ENCODE measurements at places on chromosomes 5 and 9.

- DNase-seq, result no peak
Measured at GRCh38 chr9:98547606-98548005, 161.1 kb downstream of the GABBR2 start.

- no peak for DNase-seq
Measured at GRCh38 chr9:111659691-111660090, 1.7 kb upstream of the GNG10 start.

DNA sequence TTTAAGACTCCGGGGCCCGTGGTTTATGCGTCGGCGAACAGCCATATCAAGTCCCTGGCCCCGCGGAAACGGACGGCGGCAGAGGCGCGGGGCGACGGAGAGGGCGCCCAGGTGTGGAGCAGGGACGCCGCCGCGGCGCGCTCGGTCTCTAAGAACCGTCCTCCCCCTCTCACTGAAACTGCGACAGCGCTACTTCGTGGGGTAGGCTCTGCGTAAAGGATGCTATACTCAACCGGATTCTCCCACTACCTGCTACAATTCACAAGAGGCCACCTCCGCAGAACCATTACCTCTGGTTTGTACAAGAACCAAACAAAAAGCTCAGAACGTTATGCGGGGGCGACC, 404 bp downstream of the MRNIP start:
- DNase-seq, result no peak

- no peak for DNase-seq
Measured at GRCh38 chr5:159442206-159442850, 112.0 kb upstream of the IL12B start.

DNA sequence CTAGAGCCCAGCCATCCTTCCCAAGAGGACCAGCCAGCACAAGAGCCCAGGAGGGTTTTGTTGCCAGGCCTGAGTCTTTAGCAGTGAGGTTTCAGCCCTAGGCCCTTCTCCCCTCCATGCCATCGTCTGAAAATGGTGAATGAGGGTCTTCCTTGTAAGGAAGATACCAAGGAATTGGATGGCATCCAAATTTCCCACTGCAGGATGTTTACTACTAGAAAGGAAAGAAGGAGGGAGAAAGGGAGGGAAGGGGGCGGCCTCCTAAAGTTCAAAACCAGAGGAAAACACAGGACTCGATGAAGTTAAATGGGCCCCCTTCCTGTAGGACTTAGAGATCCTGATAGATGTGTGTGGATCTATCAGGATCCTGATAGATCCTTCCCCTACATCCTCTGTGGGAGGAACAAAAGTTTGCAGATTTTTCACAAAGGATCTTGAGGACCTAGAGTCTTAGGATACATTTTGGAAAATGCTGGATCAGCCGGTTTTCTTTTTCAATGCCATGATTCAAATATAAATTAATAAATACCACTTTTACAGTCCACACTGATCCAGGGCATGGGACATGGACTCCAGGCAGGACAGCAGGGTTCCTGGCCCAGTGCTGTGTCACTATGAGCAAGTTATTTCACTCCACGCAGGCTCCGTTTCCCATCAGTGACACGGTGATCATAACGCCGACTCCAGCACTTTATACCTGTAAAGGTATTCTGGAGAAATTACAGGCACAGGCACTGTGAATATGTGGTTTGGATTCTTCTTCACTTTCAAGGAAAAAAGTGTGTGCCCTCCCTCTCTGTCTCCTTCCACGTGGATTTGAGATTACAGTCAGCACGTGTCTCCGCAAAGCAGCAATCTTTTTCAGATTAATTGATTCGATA, 40.9 kb downstream of the C5orf15 start:
- DNase-seq, result no peak

DNA sequence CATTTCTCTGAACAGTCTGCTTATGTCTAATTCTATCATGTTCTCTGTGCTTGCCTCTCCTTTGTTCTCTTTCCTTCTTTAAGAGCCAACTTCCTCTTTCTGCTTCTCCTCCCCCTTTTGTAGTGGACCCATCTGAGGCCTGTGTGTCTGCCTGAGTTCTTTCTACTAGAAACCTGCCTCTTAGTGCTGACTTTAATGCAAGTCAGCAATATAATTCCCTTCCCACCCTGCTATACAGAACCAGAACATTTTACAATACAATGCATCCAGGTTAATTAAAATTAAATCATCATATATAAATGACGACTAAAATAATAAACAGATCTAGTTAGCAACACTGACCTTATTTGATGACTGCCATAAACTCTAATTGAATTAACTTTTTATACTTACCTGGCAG, 82.6 kb upstream of the GAS1 start:
- DNase-seq, result no peak

DNA sequence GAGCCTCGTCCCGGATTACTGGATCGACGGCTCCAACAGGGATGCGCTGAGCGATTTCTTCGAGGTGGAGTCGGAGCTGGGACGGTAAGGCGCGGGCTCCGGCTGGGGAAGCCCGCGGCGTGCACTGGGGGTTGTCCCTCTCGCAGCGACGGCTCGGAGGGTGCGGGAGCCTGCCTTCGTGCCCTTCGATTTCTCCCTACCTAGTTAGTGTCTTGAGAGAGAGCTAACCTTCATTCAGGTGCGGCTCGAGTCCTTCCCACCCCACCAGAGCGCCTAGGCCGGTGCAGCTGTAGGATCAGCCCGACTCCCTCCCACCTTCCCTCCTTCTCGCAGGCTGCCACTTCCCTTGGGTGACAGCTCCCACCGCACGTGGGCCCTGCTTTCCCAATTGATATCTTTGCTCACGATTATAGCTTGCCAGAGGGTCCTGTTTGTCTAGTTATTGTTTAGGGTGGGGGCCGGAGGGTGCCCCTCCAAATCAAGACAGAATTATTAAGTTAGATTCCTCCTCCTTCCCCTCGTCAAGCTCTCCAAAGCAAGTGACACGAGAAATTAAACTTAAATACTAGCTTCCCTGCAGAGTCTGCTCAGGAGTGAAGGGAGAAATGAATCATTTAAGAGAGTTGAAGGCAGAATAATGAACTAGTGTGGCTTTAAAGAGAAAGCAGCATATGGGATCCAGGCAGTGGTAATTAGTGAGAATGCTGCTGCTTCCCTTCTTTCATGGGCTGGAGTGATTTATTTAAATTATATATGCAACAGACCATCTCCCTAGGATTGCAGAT, 569 bp downstream of the CAMK4 start:
- no peak for DNase-seq

GRCh38 chr5:122192497-122193496, 63.5 kb downstream of the ZNF474 start:
- no peak for DNase-seq

DNA sequence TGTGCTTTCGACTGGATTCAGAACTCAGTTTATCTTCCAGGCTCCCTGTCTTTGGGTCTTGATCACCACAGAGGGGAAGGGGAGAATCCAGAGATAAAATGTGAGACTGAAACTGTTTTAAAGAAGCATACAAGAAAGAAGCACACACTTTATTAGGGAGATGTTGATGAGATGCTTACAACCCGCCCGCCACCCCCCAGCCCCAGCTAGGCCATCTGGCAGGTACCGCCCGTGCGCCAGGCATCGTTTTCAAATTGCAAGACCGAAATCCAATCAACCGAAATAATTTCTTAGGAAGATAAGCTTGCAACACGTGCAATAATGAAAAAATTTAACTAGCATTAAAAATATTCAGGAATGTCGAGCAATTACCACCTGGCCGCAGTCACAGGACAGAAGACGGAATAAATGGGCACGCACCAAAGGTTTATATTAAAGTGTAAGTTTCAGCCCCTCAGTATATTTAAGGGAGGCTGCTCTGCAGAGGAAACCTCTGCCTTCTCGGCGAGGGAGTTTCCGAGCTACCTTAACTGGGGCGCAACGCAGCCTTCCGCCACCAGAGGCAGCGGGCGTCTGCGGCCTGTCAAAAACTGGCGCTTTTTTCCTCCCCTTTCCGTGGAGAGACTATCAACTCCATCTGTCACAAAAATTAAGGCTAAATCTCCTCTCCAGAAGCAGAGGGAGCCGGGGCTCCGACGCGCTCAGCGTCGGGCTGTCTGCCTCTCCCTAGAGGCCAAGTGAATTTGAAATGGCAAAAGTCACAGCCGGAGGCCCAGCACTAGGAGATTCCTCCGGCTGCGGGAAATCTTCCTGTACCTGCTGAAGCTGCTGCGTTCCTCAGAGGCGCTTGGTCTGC, 996 bp upstream of the GAS1 start:
- DNase-seq, result no peak

DNA sequence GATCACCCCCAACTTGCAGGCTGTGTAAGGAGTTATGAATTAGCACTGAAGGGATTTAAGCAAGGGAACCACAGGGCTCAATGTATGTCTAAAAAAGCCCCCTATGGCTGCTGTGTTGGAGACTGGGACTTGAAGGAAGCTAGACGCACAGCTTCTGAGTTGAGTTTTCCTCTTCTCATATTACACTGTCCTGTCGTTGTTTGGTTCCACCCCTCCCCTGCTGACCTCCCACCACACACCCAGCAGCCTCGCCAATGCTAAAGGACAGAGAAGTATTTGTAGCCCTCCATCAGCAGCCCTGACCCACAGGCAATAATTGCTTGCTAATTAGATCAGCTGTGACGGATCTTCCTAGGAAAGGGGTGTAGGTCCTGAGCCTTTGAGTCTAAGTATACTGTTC, 15.1 kb upstream of the CARTPT start:
- DNase-seq, result no peak

- no peak for DNase-seq
Measured at GRCh38 chr5:138653502-138653901, 78.3 kb upstream of the HSPA9 start.

DNA sequence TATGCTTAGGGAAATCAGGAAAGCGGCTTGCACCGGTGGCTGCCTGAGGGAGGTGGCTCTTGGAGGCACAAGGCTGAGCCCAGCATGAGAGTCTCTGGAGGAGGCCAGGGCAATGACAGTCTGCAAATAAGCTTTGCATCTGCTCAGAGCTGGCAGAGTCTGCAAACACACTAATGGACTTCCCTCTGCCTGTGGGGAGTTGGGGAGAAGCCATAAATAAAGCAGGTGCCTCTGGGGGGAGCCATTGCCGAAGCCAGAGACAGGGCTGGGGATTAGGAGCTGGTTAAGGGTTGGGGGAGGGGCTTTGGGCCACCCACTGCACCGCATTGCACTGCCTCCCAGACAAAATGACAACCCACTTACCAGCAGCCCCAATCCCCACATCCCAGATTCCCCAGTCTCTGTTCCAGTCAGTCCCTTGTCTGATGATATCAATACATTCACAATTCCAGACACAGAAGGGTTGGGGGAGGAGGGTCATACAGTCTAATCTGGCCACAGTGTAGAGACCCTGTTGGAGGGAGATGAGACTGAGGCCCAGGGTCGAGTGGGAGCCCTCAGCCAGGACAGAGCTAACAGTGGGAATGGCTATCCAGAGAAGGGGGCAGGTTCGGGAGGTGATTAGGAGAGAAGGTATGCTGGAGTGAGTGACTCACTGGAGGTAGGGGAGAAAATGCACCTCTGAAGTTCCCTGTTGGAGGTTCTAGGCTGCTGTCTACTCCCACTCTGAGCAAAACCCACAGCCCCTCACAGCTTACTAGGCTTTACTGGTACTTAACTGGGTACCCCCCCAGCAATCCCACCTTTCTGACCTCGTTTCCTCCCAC, 53.7 kb downstream of the PAX5 start:
- no peak for DNase-seq

DNA sequence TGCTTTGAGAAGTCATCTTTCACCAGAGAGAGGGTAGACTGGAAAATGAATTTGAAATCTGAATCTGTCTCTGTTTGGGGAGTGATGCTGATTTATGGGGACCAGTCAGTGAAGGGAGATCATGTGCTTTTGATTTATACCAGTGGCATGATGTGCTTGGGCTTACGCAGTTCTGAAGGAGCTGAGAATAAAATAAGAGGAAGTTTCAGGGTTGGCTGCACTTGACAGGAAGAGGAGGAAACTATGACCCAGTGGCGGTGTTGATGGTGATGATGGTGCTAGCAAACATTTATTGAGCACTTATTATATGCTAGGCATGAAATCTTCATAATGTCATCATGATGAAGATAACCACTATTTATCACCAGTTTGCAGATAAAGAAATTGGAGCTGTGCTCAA, 136.4 kb upstream of the GLRA1 start:
- DNase-seq, result no peak

DNA sequence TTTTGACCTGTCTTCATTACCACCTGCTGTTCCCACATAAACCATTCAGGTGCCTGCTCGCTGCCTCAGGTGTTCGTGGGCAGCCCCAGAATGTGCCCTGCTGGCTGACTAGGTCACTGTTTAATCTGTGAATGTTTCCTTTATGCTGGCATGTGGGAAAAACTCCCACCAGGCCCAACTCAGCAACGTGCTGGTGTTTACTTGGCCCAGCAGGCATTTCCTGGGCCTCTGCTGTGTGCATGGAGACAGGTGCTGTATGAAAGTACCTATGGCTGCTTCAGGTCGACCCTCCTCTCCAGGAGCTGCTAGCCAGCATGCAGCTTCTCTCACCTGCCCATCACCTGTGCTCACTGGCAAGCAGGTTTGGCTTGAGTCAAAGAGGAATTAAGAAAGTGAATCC, 65.8 kb downstream of the RAD23B start:
- no peak for DNase-seq
